ACHN (cell line): ENCODE measurements at places on chromosomes 2 and 18.

GRCh38 chr18:59569390-59569791 lies 127.8 kb downstream of the CCBE1 start:
- no peak for DNase-seq

GRCh38 chr2:234986876-234987720 lies 35.3 kb downstream of the SH3BP4 start:
- no peak for DNase-seq

DNA sequence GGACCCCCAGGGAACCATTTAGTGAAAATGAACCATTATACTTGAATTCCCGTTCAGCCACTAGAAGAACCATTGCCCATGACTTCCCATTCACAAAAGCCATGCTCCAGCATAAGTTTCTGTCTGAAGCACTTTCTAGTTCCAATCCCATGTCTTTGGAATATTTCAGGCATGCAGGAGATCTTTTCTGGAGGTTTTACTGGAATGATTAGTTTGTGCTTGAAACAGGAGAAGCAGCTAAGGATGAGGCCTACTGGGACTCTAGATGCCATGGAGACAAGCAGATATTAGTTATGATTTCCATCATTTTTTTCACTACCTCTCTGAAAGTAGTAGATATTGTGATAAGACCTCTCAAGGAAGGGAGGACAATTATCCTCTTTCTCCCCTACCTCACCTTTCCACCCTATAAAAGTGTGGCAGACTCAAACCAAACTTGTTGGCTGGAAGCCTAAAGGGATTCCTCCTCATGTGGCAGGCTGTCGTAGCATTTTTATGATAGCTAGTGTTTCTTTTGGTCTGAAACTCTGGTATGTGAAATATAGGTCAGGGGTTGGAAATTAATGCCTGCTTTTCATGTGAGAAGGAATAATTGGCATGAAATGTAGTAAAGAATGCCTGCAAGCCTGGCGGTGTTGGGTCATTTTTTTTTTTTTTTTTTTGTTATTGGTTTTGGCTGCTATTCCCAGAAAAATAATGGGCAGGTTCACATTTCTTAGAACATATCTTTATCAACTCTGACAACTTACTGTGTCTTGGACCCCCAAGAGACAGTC lies 29.3 kb upstream of the MMADHC start:
- no peak for DNase-seq

- no peak for DNase-seq
Observed at GRCh38 chr2:122703676-122704075, 948.2 kb downstream of the TSN start.

DNA sequence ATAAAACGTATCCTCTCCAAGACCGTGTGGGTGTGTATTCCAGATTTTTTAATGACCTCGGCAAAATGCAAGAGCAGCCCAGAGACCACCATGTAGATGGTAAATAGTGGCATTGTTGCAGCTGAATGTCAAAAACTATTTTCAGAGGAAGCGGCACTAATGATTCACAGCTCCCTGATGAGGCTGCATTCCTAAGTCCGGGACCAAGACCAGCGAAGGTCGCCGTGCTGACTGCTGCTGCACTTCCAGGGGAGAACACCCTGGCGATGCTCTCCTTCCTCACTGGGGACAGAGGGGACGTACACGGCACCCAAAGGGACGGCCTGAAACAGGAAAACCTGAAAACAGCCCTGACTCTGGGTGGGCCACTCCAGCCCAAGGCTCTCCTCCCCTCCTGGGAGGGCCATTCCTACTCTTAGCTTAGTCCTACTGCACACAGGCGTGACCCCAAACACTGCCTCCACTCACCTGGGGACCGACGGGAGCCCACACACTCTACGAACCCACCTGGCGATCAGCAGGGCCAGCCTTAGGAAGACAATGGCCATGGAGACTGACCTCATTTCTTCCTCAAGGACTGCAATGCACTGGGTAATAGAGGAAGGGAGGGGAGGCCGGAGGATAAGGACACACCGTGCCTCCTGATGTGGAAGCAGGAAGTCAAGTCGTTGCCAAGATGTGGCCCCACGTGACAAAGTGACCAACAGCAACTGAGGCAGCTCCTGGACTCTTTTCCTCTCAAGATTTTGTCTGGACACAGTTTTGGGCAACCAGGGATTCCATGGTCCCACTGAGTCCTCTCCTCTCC lies 82.8 kb downstream of the ZNF516 start:
- no peak for DNase-seq

DNA sequence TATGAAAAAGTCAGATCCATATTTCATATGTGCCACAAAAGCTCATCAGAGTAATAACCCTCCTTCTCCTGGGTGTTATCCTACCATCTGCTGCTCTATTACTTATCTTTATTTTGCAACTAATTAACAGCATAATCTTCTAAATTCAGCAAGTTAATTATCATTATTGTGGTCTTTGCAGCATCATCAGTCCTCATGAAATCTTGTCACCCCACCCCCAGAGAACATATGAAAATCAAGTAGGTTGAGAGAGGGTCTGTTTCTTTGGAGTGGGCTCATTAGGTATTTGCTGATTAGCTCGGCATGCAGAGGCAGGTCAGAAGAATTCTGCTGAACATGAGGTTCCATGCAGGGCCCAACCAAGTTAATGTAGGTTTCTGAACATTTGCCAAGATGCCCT lies 64.8 kb downstream of the ATF2 start:
- DNase-seq, result no peak

DNA sequence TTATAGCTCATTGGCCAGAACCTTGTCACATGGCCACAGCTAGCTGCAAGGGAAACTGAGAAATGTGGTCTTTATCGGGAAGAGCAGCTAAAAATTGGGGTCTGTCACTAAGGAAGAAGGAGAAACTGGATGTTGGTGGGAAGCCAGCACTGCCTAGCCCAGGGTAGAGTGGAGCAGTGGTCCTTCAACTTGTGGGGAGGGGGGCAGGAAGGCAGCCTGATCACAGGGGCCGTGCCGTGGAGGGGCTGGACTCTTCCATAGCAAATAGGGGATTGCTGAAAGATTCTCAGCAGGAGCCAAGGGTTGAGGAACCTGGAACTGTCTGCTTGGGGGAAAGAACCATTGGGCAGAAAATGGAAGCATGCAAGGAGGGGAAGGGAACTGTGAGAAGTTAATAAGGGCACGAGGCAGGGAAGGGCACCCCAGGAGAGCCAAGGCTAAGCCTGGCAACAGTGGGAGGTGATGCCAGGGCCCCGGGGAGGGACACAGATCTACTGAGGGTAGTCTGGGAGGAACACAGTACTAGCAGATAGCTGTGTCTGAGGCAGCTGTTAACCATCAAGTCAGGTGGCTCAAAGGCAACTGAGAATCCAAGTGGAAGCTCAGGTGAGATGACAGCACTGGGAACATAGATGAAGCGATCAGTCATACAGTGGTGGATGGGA lies 5.9 kb upstream of the NEURL3 start:
- DNase-seq, result no peak

DNA sequence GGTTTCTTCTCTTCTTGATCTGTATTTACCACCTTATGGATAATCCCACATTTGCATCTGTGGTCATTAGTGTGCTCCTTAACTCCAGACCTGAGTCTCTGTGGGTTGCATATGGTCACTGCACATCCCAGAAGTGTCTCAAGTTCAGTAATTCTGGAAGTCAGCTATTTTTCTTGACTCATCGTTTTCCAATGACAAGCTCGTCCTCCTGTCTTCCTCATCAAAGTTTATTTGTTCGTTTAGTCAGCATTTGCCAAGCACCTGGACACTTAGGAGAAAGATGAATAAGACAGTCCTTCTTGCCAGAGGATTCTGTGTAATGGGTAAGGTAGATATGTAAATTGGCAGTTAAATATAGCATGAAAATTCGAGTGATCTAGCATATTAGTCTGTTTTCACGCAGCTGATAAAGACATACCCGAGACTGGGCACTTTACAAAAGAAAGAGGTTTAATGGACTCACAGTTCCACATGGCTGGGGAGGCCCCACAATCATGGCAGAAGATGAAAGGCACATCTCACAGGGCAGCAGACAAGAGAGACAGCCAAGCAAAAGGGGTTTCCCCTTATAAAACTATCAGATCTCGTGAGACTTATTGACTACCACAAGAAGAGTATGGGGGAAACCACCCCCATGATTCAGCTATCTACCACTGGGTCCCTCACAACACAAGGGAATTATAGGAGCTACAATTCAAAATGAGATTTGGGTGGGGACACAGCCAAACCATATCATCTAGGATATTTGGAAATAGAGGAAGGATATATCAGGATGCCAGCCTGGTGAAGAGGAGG lies 19.4 kb downstream of the FASTKD2 start:
- no peak for DNase-seq

DNA sequence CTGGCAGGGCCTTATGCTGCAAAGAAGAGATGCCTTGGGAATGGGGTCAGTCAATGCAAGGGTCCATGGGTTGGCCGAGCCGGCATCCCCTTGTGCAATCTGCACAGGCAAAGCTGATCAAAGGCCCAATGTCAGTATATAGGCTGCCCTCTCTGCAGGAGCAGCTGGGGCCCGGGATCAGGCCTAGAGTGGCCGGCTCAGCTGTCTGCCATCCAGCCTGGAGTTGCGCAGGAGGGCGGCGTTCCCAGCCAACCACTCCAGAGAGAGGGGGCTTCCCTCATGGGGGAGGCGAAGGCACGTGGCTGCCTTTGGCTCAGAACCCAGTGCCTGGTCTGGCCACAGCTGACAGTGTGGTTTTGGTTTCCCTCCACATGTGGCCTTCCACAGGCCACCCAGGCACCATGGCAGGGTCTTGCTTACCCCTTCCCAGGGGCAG lies 3.9 kb downstream of the INPP5D start:
- no peak for DNase-seq

- DNase-seq, result peak; percentile 40
Observed at GRCh38 chr18:46481048-46481846, 175.8 kb downstream of the LOXHD1 start.

- DNase-seq, result peak; percentile 44
Observed at GRCh38 chr2:172101821-172102390, 794 bp downstream of the DLX2 start.

DNA sequence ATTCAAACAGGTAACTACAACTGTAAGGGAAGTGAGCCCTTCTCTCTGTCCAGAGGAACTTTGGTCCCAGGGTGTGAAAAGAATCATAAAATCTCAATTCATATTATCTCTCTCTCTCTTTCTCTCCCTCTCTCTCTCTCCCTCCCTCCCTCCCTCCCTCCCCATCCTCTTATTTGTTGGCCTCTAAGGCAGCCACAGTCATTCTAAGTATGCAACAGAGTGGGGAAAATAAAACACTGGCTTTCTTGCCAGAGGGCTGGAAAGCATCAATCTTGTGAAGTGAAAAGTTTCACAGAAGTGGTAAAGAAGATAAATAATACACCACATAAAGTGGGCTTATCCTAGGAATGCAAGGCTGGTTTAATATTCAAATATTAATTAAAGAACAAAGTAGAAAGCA lies 95.6 kb upstream of the KCNH7 start:
- no peak for DNase-seq

DNA sequence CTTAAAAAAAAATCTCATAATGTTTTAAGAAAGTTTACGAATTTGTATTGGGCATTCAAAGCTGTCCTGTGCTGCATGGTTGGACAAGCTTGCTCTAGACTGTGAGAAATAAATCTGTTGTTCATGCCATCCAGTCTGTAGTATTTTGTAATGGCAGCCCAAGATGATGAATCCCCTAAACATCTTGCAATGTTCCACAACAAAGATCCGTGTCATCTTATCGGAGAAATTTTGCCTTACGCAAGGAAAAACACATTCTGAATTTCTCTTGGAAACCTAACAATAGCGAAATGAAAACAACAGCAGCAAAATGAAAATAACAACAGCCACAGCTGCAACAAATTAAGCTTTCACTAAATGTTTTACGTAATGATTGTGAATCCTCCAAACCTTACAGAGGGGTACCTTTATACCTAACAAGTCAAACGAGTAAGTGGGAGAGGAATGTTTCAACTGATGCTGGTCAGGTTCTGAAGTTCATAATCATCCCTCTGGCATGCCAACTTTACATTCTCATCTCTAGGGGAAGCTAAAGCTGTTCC lies 76.1 kb upstream of the RNU4ATAC start:
- no peak for DNase-seq

GRCh38 chr18:2180586-2180985 lies 390.7 kb downstream of the METTL4 start:
- DNase-seq, result no peak

- DNase-seq, result no peak
Observed at GRCh38 chr2:65023742-65024141, 32.5 kb upstream of the CEP68 start.

- peak; percentile 71 for DNase-seq
Observed at GRCh38 chr2:231926180-231926741, at the start of gene NPPC. TSS of gene NPPC (minus strand) at chr2:231926396. CDS start at chr2:231926249, 147 bp downstream.

- DNase-seq, result no peak
Observed at GRCh38 chr18:50651334-50651733, 91.4 kb downstream of the MAPK4 start.

GRCh38 chr2:231502596-231502995 lies 27.6 kb downstream of the NMUR1 start:
- no peak for DNase-seq

- no peak for DNase-seq
Observed at GRCh38 chr2:54881759-54882158, 158.3 kb downstream of the EML6 start.

GRCh38 chr2:66447677-66448076 lies 12.8 kb downstream of the MEIS1 start:
- no peak for DNase-seq

DNA sequence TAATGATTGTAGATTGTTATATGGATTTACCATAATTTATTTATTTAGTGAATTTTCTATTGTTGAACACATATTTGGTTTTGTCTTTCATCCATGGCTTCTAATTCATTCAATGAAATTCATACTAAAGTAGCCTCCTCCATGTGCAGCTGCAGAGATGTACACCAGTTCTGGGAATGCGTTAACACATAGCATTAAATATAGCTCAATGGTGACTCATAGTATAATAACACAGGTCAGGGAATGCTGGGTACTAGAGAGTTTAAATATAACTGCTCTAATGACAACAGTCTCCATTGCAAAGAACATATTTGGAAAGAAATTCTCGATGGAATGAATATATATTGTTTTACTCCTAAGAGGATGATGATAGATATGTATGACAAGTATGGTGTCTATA lies 1190.2 kb upstream of the NRXN1 start:
- DNase-seq, result no peak

DNA sequence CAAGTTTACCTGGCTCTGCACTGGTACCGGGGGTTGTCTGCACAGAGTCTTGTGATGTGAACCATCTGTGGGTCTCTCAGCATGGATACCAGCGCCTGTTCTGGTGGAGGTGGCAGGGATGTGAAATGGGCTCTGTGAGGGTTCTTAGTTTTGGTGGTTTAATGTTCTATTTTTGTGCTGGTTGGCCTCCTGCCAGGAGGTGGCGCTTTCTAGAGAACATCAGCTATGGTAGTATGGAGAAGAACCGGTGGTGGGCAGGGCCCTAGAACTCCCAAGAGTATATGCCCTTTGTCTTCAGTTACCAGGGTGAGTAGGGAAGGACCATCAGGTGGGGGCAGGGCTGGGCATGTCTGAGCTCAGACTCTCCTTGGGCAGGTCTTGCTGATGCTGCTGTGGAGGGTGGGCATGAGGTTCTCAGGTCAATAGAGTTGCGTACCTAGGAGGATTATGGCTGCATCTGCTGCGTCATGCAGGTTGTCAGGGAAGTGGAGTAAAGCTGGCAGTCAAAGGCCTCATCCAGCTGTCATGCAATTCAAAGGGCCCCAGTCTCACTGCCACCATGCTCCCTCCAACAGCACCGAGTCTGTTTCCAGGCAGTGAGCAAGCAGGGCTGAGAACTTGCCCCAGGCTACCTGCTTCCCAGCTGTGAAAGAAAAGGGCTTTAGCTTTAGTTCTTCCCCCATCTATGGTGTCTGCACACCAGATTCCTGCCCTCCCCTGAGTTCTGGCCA lies 278.0 kb downstream of the METTL4 start:
- DNase-seq, result no peak

- DNase-seq, result no peak
Observed at GRCh38 chr2:182706751-182707150, 9.3 kb upstream of the DNAJC10 start.
